ENCODE measurements at places on chromosomes 5 and 9. TPM values are rescaled to one million over a fixed set of nuclear protein-coding genes. Genes with fewer than 3 reads are reported as not detected.

DNA sequence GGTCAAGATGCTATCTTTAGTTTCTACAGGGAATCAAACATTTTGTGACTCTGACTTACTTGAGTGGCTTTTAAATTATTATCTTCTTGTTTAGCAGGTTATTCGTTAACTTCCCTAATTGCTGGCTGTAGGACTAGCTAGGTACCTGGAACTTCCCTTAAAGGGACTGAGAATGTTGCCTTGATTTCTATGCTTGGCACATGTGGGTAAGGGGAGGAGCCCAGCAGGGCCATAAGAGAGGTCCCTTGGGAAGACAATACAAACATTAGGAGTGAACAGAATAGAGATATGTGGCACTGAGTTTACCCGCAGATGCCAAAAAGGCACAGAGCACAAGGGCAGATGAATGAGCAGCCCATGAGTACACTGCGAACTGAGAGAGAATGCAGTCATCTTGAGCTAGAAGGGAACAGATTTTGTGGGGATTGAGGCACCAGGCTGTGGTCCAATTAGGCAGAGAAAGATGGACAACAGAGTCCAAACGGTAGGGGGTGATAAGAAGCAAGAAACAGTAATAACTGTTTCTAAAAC is 9.8 kb downstream of the CKMT2 start:
- no peak for DNase-seq

DNA sequence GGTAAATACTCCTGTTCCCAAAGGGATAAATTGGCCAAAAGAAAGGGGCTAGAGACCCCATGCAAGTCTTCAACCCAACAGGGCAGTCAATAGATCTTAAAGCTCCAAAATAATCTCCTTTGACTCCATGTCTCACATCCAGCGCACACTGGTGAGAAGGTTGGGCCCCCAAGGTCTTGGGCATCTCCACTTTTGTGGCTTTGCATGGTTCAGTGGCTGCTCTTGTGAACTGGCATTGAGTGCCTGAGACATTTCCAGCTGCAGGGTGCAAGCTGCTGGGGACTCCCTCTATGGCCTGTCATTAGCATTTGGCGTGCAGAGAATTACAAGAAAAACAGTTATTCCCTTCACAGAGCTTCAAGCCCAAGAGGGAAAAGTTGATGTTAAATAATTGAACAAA is 224.7 kb downstream of the MTRR start:
- no peak for DNase-seq

GRCh38 chr9:106020186-106020585 is 325.8 kb downstream of the TMEM38B start:
- no peak for DNase-seq

Gene PDE8B
- total RNA-seq = not detected

GRCh38 chr5:74015716-74016115 is 389.7 kb downstream of the ARHGEF28 start:
- no peak for DNase-seq

DNA sequence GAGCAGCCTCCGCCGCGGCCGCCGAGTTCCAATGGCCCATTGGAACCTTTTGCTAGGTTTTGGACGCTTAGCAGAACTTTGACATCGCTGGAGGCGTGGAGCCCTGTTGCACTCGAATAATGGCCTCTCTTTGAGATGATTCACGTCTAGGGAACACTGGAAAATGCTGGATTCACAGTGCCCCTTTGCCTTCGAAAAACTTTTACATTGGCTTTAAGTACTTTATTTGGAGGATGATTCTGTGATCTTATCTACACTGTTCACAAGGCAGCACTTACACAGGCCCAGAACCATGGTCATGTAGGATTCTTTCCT is 536 bp upstream of the PPIC start:
- DNase-seq = no peak

Gene ZNF354C
- total RNA-seq = 5.4 TPM

Gene NR2F1
- 3.3 TPM for total RNA-seq

Gene PLAC8L1
- total RNA-seq = not detected

- no peak for DNase-seq
Measured at GRCh38 chr5:67081261-67081660, 115.3 kb downstream of the CD180 start.

- no peak for DNase-seq
Measured at GRCh38 chr9:27432308-27432707, 91.8 kb upstream of the IFNK start.

- no peak for DNase-seq
Measured at GRCh38 chr5:42962124-42962523, 78.0 kb downstream of the ANXA2R start.

DNA sequence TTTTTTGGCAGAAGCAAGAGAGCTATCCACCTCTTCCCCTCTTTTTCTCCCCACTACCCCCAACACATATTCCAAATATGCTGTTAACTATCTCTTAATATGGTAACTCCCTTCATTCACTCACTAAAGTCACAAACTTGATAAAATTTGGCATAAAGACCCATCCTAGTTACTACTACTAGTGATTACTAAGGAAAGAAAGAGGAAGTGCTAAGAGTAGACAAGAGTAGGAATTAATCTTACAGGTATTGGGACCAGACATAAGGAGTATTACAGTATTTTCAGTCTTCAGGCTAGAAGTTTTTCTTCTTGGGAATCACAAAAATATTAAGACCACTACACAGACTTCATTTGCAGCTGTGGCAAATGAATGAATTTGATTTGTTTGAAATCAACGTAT is 2.2 kb downstream of the ADAMTS6 start:
- peak; percentile 4 for DNase-seq

Gene FOXD4L3
- total RNA-seq = 0.61 TPM

DNA sequence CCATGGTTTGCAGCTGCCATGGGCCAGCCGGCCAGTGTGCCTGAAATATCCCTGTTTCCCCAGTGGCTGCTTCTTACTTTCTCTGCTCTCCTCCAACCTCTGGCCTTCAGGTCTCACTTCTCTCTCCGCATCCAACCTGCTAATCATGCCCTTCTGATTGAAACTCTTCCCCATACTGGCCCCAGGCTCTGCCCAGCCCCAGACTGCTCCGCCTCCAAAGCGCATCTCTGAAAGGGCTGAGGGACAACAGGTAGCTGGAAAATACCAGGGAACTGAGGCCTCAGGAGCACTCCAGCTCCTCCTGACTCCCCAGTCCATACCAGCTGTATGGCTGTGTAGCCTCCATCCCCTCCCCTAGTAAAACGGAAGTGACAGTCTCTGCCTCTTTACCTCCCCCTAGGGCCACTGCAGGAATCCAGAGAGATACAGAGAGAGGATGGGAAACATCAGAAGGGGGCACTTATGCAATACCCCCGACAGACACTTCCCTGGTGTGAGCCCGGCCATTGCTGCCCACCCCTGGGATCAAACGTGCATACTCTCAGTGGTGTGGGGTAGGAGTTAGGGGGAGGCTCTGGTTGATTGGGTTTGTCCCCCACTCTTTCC is 34.2 kb downstream of the PAX5 start:
- no peak for DNase-seq

All from mammary epithelial cell (primary cell).